ENCODE measurements at places on chromosomes 4 and X.

- no peak for DNase-seq
Measured at GRCh38 chr4:5753366-5753765, 42.4 kb downstream of the EVC start.

DNA sequence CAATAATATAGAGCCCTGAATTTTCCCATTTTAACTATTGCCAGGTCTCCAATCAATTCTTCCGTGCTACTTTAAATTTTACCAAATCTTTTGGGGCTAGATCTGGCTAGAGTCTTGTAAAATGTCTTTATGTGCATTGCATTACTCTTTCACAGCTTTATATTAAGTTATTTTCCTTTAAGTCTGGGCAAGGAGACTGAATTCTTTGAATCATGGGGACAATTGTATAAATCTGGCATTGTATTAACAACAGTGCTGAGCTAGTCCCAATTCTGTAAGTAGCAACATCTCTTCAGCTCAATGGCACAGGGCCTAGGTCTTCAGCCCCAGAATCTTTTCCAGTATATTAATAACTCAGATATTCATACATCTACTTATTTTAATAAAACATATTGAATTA, 1080.4 kb upstream of the INTU start:
- DNase-seq = no peak

DNA sequence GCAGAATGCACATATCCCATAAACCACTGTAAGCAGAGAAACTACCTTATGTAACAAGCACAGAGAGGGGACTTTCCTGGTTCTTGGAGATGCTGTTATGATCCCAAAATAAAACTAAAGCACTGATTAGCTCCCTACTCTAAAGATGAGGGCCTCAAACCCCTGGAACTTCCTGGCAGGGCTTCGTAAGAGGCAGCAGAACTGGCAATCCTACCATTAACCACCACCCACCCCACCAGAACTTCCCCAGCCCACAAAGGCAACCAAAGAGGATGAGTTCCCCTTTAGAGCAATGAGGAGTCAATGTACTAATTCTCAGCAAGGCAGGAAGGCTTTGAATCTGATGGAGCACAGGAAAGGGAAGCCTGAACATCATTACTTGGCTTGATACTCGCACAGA, 436.5 kb upstream of the FRG1 start:
- no peak for DNase-seq

- no peak for DNase-seq
Measured at GRCh38 chr4:138190452-138190858, 51.7 kb downstream of the SLC7A11 start.

DNA sequence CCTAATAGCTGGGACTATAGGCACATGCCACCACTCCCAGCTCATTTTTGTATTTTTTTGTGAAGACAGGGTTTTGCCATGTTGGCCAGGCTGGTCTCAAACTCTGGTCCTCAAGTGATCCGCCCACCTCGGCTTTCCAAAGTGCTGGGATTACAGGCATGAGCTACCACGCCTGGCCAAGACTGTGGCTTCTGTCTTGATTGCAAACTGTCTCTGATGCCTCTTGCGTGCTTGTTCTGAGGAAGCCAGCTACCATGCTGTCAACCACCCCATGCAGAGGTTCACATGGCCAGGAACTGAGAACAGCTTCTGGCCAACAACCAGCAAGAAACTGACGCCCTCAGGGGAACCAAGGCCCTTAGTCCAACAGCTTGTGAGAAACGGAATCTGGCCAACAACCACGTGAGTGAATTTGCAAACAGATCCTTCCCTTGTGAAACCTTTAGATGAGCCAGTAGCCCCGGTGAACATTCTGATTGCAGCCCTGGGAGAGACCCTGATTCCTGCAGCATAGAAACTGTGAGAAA, 71.2 kb downstream of the SUPT20HL2 start:
- DNase-seq = no peak

DNA sequence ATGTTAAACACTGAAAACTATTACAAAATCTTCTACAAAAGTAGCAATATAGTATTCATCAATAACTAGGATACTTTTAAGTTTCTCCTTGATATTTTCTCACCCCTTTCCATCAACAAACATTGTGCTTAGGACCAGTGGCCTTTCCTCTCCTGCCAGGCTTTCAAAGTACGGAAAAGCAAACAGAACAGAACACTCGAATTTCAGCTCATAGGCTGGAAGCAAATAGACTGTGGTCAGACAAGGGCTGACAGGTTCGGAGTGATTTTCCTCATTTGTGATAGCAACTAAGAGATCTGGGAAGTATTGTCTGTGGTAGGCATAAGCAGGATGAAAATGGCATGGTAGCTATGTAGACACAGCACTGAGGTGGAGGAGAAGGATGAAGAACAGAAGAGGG, 68.6 kb upstream of the SORBS2 start:
- DNase-seq = peak; percentile 75

DNA sequence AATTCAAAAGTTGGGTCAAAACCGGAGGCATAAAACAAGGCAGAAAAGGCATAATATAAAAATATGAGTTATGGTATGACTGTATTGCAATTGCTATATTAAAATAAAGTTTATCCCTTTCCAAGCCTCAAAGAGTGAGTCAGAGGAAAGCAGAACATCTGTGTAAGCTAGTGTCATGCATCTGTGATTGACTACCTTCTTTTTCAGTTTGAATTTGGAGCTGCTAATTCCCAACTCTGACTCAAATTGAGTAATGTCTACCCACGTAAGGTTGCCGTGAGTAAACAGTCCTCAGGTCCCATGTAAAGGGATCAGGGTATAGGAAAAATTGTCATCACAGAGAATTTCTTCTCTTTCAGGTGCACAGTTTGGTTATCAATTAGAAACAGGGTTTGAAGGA, 6.5 kb upstream of the SLITRK4 start:
- DNase-seq = no peak

DNA sequence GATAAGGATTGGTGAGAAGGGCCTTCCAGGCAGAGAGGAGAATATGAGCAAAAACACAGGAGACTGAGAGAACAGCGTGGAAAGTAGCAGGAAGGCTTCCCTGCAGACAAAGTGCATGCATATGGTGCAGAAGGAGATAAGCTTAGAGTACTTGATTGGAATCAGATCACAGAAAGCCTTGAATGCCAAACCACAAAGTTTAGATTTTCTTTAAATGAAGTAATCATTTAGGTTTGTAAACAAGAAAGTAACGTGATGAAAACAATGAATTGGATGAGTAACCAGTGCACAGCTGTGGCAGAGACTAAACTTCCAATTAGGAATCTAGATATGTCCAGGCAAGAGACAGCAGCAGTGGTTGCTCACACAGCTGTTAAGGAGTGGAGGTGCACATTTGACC, 83.8 kb upstream of the C1QTNF7 start:
- no peak for DNase-seq

- no peak for DNase-seq
Measured at GRCh38 chrX:136204571-136204970, 46.6 kb downstream of the MAP7D3 start.

DNA sequence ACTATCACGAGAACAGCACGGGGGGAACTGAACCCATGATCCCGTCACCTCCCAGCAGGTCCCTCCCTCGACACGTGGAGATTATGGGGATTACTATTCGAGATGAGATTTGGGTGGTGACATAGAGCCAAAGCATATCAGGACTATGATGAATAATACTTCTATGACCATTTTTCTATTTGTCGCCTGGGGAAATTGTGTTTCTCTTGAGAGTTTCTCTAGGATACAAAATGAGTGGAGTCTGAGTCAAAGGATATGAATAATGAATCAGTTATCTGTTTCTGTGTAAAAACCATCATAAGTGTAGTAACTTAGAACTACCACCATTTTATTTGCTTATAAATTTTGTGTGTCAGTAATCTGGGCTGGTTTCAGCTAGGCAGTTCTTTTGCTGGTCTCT, 533.0 kb upstream of the ARX start:
- no peak for DNase-seq

DNA sequence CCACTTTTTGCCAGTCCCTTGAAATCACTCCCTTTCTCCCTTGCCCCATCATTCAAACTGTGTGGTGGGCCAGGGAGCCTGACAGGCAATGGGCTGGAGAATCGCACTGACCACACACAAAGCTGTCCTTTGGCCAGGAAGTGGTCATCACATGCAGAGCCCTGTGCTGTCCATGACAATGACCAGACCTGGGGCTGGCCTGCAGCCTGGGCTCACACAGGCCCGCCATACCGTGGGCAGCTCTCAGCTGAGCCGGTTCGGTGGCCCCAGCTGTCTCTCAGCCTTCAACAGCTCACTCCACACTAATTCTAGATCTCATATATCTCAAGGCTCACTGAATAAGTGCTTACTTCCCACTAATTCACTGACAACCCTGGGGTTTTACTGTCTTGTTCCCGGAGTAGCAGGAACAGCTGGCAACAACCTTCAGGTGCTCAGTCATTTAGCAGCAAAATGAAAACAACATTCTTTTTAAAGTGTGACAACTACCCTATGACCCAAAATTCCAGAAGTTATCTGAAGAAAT, 48.0 kb downstream of the USP46 start:
- no peak for DNase-seq

GRCh38 chrX:40483502-40483901, 97.3 kb upstream of the ATP6AP2 start:
- DNase-seq = no peak

- no peak for DNase-seq
Measured at GRCh38 chrX:51494409-51494808, 2.0 kb downstream of the NUDT11 start.

DNA sequence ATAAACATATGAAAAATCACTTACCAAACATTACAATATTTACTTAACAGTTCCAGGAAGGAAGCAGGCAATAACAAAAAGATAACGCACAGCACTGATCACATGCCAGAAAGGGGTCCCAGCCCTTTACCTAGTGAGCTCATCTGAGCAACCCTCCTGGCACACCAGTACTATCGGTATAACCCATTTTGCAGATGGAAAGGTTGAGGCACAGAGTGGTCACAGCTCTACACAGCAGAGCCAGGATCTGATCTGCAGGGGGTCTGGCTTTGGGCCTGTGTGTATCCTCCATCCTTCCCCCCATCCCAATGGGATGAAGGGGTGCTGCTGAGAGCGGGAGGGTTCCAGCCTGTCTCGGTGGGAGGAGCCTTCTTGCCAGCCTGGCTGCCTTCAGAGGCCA, 5.0 kb downstream of the NSG1 start:
- DNase-seq = no peak

GRCh38 chrX:23012162-23012561, 12.4 kb downstream of the DDX53 start:
- no peak for DNase-seq

- DNase-seq = no peak
Measured at GRCh38 chr4:188783175-188783574, 643.9 kb downstream of the TRIML1 start.

GRCh38 chr4:2045518-2045951, 13.6 kb upstream of the NAT8L start:
- no peak for DNase-seq

Data from NCI-H1092 treated with DMSO at 0.1 percent for 48 hours (cell line).